Activated CD8-positive, alpha-beta memory T cell treated with anti-CD3 and anti-CD28 coated beads, Interleukin-2, amount 50 U/mL, for 48 hours (primary cell): ENCODE measurements at places on chromosomes 3 and 15.

- no peak for DNase-seq
Measured at GRCh38 chr15:89195836-89196235, 25.5 kb downstream of the RLBP1 start.

- DNase-seq = no peak
Measured at GRCh38 chr3:32759342-32759741, 58.5 kb upstream of the TRIM71 start.

DNA sequence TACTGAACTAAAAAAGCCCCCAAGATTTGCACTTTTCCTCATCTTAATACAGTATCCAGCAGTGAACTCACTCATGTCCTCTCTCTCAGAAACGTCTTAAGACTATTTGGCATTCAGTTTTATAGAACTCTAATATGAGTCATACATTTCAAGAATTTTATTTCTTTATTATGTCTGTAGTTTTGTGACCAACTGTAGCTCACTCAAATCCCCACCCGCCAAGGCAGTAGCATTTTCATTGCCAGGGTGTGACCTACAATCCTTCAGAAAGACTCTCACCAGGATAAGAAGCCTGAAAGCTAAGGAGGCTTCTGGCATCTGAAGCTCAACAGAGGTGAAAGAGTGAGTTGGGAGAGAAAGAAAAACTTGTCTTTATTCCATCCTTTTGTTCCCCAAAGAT is 537.1 kb downstream of the RSL24D1 start:
- no peak for DNase-seq

DNA sequence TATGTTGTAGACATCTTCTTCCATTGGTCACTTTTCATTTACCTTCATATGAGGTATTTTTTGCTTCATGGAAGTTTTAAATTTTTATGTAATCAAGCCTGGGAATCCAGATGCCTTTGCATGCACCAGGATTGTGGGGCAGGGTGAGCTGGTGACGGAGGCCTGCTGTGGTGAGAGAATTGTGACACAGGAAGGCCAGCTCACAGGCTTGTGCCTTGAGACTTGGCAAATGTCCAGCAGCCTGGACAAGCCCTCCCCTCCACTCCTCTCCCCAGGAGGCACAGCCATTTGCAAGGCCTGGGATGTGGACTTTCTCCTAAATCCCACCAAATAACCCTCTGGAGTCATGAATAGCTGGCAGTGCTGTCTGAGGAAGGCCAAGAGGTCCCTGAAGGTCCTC is 67.4 kb downstream of the RHCG start:
- no peak for DNase-seq

DNA sequence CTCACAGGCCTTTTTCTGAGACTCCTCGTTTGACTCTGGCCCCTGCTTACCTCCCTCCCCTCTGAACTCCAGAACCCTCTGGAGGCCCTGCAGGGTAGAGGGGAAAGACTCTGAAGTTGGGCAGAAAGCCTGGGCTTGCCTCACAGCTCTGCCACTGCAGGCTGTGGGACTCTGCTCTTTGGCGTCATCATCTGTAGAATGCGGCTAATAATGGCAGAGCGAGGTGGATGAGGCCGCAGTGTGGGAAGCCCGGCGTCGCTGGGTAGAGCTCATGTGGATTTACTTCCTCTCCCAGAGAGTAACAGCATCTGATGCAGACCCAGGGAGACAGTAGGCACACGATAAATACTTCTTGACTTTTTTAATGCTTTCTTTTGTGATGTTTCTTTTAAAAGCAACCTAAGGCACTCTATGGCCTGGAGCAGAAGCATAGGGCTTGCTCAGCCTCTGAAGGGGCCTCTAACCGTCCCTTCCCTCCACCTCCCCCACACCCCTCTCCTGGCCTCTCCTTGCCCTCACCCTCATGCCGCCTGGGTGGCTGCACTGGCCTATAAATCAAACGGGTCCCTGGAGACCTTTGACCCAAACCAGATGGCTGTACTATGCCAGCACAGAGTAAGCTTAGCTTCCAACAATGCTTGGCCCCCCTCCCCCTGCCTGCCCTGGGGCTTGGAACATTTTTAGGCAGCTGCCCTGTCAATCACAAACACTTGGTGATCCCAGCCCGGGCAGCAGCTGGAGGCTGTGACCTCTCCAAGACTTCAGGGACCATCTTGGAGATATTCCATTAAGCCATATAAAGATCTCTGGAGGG is 32.9 kb downstream of the SPSB4 start:
- DNase-seq = no peak

GRCh38 chr3:127606086-127606805 is 8.0 kb downstream of the MCM2 start:
- DNase-seq = no peak

DNA sequence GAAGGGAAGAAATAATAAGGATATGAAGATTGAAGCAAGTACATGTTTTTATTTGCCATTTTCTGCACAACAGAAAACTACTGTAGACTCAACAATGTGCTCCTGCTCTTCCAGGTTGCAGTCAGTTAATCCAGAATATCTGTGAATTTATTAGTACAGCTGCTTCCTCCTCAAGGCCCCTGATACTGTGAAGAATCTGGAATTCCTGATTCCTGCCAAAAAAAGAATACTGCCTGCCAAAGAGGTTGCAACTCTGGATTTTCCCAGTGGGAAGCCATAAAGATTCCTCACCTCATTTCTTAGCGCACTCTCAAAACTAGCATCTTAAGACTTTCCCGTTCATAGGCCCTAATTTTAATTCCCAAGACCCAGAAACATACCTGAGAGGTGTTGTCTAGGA is 33.6 kb upstream of the LRRC3B start:
- DNase-seq = no peak

GRCh38 chr3:175107995-175108394 is 248.9 kb downstream of the NAALADL2 start:
- DNase-seq = no peak

DNA sequence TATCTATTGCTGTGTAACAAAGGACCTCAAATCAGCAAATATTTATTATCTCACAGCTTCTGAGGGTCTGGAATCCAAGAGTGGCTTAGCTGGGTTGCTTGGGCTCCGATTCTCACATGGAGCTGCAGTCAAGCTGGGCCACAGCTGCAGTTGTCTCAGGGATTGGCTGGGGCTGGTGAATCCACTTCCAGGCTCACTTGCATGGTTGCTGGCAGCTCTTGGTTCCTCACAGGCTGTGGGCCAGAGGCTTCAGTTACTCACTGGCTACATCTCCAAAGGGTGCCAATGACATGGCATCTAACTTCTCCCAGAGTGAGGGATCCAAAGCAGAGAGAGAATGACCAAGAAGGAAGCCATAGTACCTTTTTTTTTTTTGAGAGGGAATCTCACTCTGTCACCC is 13.9 kb upstream of the SYNM start:
- no peak for DNase-seq

GRCh38 chr3:10600296-10600714 is 94.9 kb upstream of the ATP2B2 start:
- DNase-seq = no peak

- DNase-seq = no peak
Measured at GRCh38 chr15:83322691-83323090, 38.2 kb upstream of the BNC1 start.

- no peak for DNase-seq
Measured at GRCh38 chr15:25671132-25671531, 192.0 kb downstream of the ATP10A start.
